Islet precursor cell (in vitro differentiated cells): ENCODE measurements at places on chromosomes 6 and 20.
A peak's percentile ranks its signal among the peaks of the same experiment; 100 is the strongest.

- DNase-seq, result peak; percentile 65
Observed at GRCh38 chr6:110534731-110535492, 58.5 kb upstream of the SLC22A16 start.

DNA sequence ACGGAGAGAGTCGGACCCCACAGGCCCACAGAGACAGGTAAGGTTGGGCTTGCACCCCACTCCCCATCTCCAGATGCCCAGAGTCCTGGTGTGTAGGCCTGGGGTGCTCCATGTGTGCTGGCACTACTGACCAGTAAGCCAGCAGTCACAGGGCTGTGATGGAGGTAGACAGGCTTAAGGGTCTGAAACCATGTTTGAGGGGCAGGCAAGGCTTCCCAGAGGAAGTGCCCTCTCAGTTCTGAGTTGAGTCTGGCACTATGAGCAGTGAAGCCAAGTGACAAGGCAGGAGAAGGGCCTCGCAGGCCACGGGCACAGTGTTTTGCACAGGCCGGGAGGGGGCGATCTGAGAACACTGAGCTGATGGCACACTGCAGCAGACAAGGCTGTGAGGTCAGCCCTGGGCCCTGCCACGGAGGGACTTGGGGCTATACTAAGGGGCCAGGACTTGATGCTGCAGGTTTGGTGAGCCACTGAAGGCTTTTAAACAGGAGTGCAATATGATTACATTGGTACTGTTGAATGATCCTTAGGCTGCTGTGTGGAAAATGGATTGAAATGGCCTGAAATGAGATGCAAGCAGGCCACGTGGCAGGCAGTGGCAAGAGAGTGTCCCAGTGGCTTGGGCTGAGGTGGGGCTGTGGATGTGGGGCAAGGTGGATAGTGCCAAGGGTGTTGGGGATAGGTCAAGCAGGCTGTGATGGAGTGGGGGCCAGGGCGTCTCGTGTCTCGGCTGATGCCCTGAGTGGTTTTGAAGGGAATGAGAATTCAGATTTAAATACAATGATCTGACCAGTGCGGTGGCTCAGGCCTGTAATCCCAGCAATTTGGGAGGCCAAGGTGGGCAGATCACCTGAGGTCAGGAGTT, 20.3 kb downstream of the TTBK1 start:
- peak; percentile 91 for DNase-seq

GRCh38 chr6:106976270-106976669, 1.7 kb upstream of the CD24 start:
- DNase-seq, result no peak

DNA sequence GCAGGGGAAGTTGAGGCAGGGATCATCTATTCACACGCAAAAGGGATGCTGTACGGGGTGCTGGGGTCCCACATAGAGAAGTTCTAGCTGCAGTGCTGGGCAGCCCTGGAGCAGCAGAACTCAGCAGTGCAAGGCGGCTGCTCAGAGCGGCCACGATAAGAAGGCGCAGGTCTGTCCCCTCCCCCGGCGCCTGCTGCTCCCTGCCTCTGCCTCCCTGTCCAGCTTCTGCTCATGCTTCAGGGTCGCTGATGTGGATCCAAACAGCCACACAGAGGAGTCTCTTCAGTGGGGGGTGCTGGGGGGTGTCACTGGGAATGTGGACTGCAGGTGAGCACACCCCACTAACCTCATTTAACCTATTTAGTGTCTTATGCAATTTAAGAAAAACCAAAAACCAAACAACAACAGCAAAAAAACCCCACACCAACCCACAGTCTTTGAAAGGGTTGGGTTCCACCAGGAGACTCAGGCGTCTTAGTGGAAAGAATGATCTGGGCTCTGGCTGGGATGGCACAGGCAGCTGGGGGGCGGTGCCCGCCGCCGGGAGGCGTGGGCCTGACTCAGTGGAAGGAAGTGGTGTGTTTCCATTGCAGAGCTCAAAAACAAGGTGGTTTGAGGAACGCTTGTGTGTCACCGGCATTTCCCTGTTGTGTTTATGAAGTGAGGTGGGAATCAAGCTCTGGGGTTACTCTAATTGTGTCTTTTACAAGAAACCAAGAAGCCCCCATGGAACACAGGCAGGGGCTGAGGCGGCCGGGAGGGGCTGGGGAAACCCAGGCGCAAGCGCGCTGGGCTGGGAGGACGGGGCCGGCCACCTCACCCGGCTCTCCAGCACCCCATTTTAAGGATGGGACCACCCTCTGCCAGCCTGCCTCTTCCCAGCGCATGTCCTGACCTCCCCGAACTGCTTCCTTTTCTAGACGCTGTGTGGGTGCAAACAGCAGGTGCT, 55.1 kb downstream of the IRF4 start:
- peak; percentile 28 for DNase-seq

DNA sequence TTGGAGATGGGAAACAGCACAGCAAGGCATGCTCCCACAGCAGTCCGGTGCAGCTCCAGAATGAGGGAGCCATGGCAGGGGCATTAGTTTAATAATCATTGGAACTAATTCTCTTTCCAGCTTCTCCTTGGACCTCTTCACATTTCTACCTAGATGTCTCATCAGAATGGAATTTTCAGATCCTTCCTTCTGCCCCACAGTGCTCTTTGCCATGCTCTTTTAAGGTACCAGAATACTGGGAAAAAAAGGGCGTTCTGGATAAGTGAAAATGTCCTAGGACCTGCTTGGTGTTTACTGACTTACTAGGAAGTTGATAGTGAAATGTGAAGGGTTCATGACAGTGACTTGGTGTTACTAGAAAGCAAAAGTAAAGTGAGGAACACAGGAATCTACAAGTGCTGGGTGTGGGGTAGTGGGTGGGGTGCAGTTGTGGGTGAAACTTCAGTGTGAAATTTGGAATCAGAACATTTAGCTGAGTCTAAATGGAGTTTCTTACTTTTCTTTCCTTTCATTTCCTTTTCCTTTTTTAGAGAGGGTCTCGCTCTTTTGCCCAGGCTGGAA, 207.1 kb downstream of the ARID1B start:
- DNase-seq, result no peak
